ENCODE measurements at places on chromosomes 16 and 17.
A peak's percentile ranks its signal among the peaks of the same experiment; 100 is the strongest.

DNA sequence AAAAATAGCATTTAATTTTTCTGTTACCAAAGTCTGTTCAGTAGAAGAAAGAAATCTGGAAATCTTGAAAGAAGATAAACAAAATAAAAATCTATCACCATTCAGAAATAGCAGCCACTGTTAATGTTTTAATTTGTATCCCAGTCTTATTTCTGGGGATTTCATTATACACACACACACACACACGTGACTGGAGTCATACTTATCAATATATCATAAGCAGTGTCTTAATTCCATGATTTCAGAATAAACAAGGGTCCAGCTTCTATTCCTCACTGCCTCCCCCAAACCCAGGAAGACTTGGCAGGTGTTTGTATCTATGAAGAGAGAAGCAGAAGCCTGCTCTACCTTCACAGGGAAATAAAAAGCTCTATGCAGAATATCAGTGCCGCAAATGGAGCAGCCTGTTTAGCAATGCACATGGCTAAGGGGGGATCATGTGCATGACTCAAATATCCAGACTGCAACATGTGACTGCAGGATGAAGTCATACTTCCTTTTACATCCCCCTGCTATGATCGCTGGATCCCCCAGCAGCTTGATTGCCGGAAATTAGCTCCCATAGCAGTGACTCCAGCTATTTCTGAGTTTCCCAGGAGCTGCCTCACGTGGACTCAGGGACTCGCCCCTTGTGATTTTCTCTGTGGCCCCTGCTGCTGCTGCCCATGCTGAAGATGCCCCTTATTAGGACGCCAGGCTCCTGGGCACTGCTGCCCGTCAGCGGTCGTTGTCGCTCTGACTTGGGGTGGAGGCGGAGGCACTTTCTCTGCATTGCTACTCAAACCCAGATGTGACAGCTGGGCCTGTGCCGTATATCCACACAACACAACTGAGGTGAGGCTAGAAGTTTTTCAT, 341.0 kb downstream of the CPPED1 start:
- no peak overlapping the region for H3K27ac ChIP-seq
- no peak overlapping the region for H3K4me3 ChIP-seq
- peaks cover 16% of the 10 kb centered on the region for H3K4me1 ChIP-seq
- no peak for DNase-seq

DNA sequence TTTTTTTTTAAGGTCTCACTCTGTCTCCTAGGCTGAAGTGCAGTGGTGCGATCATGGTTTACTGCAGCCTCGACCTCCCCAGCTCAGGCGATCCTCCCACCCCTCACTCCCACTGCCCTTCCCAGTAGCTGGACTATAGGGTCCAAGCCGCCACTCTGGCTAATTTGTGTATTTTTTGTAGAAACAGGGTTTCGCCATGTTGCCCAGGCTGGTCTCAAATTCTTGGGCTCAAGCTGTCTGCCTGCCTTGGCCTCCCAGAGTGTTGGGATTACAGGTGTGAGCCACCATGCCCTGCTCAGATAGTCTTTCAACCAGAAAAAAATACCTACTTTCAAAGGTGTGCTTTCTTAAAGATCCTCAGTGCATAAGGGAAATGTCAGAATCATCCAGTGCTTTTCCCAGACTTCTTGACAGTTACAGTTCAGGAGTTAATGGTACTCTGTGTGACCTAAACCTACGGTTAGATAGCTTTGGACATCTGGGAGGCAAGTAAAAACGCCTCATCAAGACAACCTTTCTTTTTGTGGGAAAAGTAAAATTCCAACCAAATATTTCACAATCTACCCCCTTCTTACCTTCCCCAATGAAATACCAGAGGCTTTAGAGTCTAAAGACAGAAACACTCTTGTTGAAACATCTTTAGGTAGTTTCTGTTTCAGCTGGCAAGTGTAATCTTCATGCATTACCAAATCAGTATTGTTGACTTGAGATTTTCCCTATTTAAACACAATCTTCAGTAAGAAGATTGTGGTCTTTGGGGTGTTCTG, 6.8 kb downstream of the RSPRY1 start:
- H3K27ac ChIP-seq: no peak overlapping the region
- no peaks in the 10 kb centered on the region for H3K27me3 ChIP-seq
- H3K4me3 ChIP-seq: no peak overlapping the region
- H3K36me3 ChIP-seq: peaks cover 10% of the 10 kb centered on the region
- peaks cover 20% of the 10 kb centered on the region for H3K4me1 ChIP-seq

DNA sequence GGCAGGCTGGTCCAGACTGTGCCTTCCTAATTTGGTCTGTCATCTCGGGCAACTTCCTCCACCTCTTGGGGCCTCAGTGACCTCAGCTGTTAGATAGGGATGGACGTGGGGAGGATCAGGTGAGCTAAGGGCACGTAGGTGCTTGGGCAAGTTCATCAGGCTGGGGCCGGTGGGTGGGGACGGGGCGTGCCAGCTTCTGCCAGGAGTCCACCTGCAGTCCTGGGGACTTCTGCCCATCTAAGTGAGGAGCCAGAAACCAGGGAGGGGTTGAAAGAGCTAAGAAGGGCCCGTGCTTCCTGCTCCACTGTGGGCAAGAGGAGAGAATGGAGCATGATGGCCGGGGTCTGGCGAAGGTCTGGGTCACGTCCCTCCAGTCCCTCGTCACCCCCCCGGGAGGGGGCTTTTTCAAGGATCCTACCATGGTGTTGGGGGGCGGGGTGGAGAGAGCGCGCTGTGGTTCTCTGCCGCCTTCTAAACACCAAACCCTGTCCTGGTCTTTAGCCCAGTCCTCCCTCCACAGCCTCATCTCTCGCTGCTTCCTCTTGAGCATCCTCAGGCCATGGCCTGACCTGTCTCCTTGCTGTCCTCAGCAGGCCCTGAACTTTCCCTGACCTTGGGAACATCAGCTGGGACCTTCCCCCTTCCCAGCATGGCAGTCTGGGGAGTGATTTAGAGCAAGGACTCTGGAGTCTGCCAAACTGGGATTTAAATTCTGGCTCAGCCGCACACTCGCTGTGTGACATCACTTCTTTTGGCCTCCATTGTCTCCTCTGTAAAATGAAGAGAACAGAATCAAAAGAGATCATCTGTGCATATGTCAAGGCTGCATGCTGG, 21.6 kb downstream of the SPNS2 start:
- H3K36me3 ChIP-seq: no peaks in the 10 kb centered on the region
- DNase-seq: no peak
- H3K27ac ChIP-seq: no peak overlapping the region
- no peaks in the 10 kb centered on the region for H3K27me3 ChIP-seq

GRCh38 chr17:42071810-42072209, 21.4 kb upstream of the C17orf113 start:
- DNase-seq: no peak
- no peaks in the 10 kb centered on the region for H3K36me3 ChIP-seq
- peaks cover 30% of the 10 kb centered on the region for H3K27me3 ChIP-seq
- H3K4me1 ChIP-seq: peaks cover 7% of the 10 kb centered on the region

GRCh38 chr16:50763211-50763610, 21.3 kb downstream of the CYLD start:
- no peak for DNase-seq
- H3K36me3 ChIP-seq: peaks cover 79% of the 10 kb centered on the region
- no peak overlapping the region for H3K4me3 ChIP-seq
- no peaks in the 10 kb centered on the region for H3K27me3 ChIP-seq
- peaks cover 61% of the 10 kb centered on the region for H3K4me1 ChIP-seq
- peak overlapping the region; percentile 46 for H3K27ac ChIP-seq

GRCh38 chr17:40935624-40936023, 1.8 kb downstream of the KRT23 start:
- H3K4me3 ChIP-seq: no peak overlapping the region
- peaks cover 16% of the 10 kb centered on the region for H3K27me3 ChIP-seq
- no peaks in the 10 kb centered on the region for H3K4me1 ChIP-seq
- H3K36me3 ChIP-seq: no peaks in the 10 kb centered on the region
- no peak overlapping the region for H3K27ac ChIP-seq
- DNase-seq: no peak

- H3K36me3 ChIP-seq: no peaks in the 10 kb centered on the region
- peaks cover 8% of the 10 kb centered on the region for H3K27me3 ChIP-seq
- no peak overlapping the region for H3K4me3 ChIP-seq
- peaks cover 14% of the 10 kb centered on the region for H3K4me1 ChIP-seq
- peak overlapping the region; percentile 37 for H3K27ac ChIP-seq
Measured at GRCh38 chr17:4769628-4770027, 2.1 kb upstream of the TM4SF5 start.

GRCh38 chr16:30184891-30185682, 1.7 kb downstream of the CORO1A start:
- H3K27me3 ChIP-seq: no peaks in the 10 kb centered on the region
- H3K27ac ChIP-seq: peak overlapping the region; percentile 98
- DNase-seq: no peak
- peaks cover 28% of the 10 kb centered on the region for H3K4me1 ChIP-seq
- H3K36me3 ChIP-seq: peaks cover 39% of the 10 kb centered on the region
- H3K4me3 ChIP-seq: peak overlapping the region; percentile 98

GRCh38 chr17:83058266-83058798, 21.1 kb upstream of the METRNL start:
- no peak overlapping the region for H3K4me3 ChIP-seq
- peak; percentile 45 for DNase-seq
- peaks cover 4% of the 10 kb centered on the region for H3K4me1 ChIP-seq
- no peaks in the 10 kb centered on the region for H3K36me3 ChIP-seq

DNA sequence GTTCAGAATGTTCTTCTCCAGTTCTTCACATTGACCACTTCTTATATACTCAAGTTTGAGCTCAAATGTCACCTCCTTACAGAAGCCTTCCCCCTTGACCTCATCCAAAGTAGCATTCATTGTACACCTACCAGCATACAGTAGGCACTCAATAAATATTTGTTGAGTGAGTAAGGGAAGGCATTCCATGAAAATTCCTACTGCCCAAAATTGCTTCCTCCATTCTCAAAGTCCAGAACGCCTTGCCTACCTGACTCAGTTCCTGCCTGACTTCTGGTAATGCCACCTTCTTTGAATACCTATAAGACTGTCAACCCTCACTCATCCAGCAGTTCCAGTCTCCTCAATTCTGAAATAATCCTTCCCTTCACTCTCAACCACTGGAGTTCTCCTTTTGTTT, 14.8 kb upstream of the BPTF start:
- no peaks in the 10 kb centered on the region for H3K36me3 ChIP-seq
- peaks cover 3% of the 10 kb centered on the region for H3K27me3 ChIP-seq
- no peak overlapping the region for H3K27ac ChIP-seq
- DNase-seq: no peak
- H3K4me3 ChIP-seq: no peak overlapping the region

DNA sequence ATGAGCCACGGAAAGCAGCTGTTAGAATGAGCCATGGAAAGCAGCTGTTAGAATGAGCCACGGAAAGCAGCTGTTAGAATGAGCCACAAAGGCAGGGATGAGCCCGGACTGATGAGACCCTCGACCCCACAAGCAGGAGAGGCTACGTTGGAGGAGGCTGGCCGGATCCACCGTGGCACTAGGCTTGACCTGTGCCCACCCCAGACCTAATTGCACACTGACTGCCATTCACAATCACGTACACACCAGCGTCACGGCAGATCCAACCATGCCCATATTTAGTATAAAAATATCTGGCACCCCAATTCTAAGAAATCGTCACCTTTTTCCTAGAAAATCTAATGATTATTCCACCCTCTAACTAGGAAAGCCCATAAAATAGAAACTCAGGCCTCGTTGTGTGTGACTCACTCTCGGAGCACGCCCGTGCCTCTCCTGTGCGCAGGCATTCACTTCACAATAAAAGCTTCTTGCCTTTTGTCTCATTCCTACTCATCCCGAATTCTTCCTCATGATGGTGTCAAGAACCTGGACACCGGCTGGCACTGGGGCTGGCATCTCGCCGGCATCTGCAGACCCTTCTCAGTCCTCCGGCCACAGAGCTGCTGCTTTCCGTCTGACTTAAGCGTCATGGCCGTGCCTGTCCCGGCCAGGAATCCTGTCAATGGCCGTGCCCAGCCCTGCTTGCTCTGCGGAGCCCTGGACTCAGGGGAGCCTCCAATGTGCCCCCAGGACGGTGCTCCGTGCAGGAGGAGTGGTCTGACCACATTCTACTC, 5.5 kb upstream of the SECTM1 start:
- peaks cover 2% of the 10 kb centered on the region for H3K36me3 ChIP-seq
- peaks cover 5% of the 10 kb centered on the region for H3K27me3 ChIP-seq
- no peak overlapping the region for H3K27ac ChIP-seq

- peaks cover 2% of the 10 kb centered on the region for H3K36me3 ChIP-seq
- no peaks in the 10 kb centered on the region for H3K27me3 ChIP-seq
- H3K4me1 ChIP-seq: no peaks in the 10 kb centered on the region
- no peak overlapping the region for H3K4me3 ChIP-seq
Measured at GRCh38 chr17:82679586-82680465, 18.7 kb downstream of the RAB40B start.

DNA sequence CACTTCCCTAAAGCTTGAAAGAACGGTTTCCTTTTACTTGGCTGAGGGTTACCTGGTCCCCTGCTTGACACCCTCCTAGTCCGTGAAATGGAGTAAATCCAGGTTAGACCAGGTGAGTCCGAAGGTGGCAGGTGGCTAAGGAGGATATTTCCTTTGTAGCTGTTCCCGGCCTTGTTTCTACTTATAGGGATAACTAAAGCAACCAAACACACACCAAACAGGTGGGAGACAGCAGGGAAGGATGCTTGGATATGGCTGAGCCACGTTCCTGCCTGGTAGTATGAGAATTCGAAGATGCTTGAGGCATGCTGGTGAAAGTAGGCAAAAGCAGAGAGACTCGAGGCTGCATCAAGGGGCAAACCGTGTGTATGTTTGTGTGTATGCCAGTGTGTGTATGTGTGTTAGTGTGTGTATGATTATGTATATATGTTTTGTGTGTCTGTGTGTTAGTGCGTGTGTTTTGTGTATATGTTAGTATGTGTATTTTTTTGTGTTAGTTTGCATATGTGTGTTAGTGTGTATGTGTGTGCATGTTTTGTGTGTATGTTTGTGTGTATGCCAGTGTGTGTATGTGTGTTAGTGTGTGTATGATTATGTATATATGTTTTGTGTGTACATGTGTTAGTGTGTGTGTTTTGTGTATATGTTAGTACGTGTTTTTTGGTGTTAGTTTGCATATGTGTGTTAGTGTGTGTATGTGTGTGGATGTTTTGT, 28.9 kb downstream of the RBFOX1 start:
- H3K27ac ChIP-seq: no peak overlapping the region
- no peaks in the 10 kb centered on the region for H3K27me3 ChIP-seq
- H3K4me3 ChIP-seq: no peak overlapping the region
- H3K36me3 ChIP-seq: no peaks in the 10 kb centered on the region
- DNase-seq: no peak

DNA sequence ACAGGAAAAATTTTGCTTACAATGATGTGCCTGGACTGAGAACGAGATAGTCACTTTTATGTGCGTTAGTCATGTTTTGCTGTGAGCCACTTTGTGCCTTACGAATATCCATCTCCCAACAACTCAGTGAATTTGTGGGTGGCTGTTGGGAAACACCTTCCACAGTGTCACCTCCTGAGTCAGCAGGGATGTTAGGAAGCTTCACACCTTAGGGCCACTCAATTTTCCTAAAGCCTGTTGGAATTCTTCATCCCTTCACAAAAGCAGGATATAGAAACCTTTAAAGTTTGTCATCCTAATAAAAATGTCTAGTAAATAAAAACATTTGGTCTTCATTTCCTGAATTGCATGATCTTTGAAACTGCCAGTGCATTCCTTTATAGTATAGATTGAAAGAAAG, 4.3 kb upstream of the KRTAP3-1 start:
- DNase-seq: no peak
- no peaks in the 10 kb centered on the region for H3K4me1 ChIP-seq
- peaks cover 10% of the 10 kb centered on the region for H3K27me3 ChIP-seq

- no peak overlapping the region for H3K27ac ChIP-seq
- no peak overlapping the region for H3K4me3 ChIP-seq
- H3K4me1 ChIP-seq: no peaks in the 10 kb centered on the region
Measured at GRCh38 chr17:10673312-10673711, 16.2 kb upstream of the MYH3 start.
